ENCODE measurements at places on chromosomes 6 and 20. TPM values are rescaled to one million over a fixed set of nuclear protein-coding genes. Genes with fewer than 3 reads are reported as not detected.

The PXDC1 gene
- 30.8 TPM for total RNA-seq

The TTLL9 gene
- 1.8 TPM for total RNA-seq

GRCh38 chr6:136249336-136249735, 775 bp downstream of the MTFR2 start:
- DNase-seq, result no peak

- peak; percentile 53 for DNase-seq
These were observed 309.3 kb downstream of the PRL start for GRCh38 chr6:21987501-21987957.

- DNase-seq, result peak; percentile 83
These were observed 2.8 kb downstream of the EZR start for GRCh38 chr6:158816329-158816728.

- no peak for DNase-seq
These were observed 91.9 kb downstream of the TAF4 start for GRCh38 chr20:61973515-61974356.

GRCh38 chr20:17936286-17936760, 32.3 kb downstream of the SNX5 start:
- DNase-seq, result no peak

DNA sequence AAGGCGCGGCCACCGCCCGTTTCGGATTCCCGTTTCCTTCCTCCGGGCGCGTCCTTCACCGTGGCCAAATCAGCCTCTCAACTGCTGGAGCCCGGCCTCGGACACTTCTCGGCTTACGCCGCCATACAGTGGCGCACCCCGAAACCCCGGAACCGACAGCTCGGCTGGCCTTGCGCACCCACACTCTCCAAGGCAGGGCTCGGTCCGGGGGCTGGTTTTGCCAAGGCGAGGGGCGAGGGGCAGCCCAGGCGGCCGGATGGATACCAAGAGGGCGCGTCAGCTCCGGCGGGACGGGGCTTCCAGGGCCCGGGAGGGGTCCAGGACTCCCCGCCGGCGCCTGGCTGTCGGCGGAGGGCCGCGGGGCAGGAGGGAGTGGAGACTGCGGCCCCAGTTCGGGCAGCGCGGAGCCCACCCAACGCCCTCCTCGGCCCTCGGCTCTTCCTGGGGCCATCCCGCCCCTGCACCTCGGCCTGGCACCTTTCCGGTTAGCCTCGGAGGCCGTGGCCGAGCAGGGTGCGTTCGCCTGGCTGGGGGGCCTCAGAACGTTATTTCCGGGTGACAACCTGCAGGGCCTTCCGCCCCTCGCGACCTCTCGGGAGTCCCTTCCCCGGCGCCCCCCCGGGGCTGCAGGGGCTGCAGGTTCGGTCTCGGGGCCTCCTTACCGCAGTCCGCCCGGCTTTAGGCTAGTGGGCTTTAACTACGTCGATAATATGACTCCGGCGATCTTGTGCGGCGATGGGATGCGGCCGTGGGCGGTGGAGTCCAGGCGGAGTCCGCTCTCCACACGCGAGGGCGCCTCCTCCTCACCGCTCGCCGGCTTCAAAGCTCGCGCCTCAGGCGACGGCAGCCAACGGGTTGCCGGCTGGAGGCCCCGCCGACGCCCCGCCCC, 697 bp upstream of the CEP43 start:
- peak; percentile 23 for DNase-seq

- no peak for DNase-seq
These were observed 87.3 kb upstream of the TULP1 start for GRCh38 chr6:35599761-35600658.

The RPS18 gene
- total RNA-seq, result 2,442 TPM

DNA sequence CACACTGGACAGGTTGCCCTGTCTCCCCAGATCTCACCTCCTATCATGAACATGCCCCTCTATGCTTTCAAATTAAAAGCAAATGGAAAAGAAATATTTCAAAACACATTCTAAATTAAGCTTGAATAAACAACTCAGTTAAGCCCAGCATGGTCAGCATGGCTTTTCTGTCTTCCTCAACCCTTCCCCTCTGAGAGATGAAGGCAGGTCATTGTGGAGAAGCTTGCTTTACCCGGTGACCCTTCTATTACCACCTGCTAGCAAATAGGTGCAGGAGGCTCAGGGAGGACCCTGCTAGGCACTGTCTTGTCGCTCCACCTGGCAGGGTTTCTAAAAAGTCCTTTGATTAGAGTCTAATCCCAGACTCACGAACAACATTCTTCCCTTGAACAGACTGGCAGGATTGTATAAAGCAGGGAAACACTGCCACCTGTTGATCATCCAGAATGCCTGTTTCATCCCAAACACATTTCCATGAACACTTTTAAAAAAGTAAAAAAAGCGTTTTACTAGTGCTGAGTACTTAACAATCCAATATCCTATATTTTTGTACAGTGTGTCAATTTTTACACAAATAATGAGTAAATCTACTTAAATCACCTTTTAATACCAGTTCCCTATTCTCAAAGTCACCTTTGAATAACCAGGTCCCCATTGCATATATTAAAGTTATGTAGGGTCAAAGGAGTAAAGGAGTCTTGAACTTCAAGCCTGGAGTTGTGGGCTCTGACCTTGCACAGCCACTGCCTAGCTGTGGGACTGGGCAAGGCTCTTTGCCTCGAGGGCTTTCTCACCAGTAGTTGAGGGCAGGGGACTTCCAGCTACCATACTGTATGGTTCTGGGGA, 75.5 kb downstream of the GPR6 start:
- peak; percentile 48 for DNase-seq

DNA sequence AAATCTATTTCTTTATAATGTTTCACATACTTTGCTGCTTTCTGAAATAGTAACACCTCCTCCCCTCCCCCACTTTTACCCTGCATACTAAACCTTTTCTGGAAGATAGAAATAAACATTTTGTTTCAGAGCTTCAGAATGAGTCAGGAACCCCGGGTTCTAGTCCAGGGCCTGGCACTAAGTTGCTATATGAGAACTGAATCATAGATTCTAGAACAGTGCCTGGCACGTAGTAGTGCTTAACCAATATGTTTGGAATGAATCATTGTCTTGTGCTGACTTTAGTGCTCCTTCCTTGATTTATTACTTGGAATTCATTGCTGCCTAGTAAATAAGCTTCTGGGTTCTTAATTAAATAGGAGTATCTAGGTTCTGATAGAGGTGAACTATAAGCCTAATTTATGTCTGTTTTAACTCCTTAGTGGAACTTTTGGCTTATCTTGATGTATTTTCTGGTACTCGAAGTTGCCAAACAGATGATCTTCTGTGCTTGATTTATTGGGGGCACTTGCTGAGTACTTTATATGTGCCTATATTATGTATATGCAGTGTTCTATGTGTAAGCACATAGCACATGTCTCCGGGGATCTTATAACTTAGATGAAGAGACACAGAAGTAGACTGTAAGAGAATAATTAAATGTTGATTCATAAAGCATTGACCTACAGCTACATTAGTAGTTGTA, 18.6 kb downstream of the TAB2 start:
- no peak for DNase-seq

DNA sequence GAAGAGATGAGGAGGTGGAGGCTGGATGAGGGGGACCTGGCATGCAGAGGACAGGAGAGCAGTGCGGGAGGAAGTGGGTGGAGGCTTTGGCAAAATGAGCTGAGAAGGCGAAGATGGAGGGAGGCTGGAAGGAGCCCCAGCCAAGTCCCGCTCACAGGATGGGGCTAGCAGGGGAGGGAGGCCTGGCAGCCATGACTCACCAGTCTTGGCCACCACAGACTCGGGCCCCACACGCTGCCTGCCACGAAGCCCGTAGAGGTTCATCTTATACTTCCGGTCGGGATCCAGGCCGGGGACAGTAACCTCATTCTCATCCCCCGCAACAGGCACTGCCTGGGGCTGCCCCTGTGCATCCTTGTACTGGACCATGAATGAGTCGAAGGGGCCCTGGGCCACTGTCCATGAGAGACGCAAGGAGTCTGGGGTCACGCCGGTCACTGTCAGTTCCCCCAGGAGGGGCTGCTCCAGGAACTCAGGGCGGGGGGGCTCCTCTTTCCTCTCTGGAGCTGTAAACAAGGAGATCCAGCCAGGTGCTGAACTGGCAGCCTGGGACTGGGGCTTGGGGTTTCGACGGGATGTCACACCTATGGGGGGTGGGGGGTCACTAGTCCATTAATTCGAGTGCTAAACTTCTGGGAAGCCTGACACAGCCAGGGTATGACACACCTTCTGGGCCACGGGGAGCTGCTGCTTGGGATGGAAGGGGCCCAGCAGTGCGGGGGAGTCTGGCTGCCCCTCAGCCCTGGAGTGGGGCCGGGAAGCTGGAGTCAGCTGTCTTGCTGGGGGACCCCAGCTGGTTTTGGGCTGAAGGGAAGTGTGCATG, 27.8 kb downstream of the TNXB start:
- no peak for DNase-seq

DNA sequence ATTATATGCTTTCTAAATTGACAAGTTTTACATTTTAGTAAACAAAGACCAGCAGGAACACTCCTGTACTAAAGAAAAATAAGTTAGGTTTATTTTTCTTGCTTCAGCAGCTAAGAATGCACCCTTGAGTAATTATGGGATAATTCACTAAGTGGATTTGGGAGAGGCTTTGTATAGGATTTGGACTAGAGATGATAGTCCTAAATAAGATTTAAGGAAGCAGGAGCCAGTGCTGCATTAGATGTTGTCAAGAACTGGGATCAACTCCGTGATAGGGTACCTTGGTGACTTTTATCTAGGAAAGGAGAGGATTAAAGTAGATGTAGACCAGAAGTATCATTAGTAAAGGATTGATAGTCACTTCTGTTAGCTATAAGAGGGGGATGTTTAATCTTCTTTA, 4.1 kb upstream of the C6orf141 start:
- no peak for DNase-seq

The MROH8 gene
- total RNA-seq, result 3.3 TPM

The TRIM10 gene
- total RNA-seq, result not detected

The ZNF165 gene
- 10.5 TPM for total RNA-seq

The RNF144B gene
- total RNA-seq, result 34.5 TPM

DNA sequence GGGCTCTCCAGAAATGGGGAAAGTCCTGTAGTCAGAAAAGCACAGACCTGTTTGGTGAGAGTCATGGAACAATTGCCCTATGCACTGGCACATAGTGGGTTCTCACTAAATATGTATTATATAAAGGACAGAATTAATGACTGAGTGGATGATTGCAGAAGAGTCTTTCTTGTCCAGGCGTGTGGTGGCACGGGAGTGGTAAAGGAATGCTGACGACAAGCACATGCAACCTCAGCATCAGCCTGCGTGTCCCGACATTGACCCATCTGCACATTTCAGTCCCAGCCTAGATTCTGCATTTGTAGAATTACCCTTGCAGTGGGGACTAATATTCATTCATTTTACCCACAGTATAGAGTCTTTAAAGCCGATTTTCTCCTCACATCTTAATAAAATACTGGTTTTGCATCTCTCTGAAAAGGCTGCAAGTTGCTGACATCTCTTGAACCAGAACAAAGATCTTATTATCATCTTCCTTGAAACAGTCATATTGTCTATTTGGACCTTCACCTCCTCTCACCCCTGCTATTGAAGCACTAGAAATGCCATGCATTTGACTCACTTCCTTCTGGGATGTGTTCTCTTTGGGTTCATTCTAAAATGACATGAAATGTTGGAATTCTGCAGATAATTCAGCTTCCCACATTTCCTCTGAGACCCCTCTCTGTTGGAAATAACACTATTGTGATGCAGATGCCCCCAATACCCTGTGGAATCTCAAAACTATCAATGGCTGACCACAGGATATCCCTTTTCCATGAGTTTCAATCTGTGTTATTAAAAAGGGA, 883.6 kb upstream of the FLRT3 start:
- DNase-seq, result no peak

The GPX5 gene
- total RNA-seq, result not detected

DNA sequence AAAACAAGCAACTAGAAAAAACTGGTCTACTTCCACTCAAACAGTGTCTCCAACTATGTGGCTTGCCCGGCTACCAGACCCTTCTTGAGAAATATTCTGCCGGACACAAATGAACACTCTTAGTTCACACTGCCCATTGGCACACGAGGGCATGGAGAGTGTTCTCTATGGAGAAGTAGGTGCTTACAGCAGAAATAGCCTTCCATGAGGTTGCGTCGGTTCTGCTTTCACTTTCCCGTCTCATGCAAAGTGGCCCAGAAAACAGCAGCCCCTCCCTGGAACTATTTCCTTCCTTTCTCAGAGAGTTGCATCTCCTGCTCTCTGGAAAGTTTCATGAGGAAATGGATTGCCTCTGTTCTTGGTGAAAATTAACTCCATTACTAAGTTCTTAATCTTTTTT, 9.5 kb upstream of the HLA-DOA start:
- DNase-seq, result no peak

GRCh38 chr6:44452725-44453124, 65.2 kb downstream of the CDC5L start:
- peak; percentile 83 for DNase-seq

- no peak for DNase-seq
These were observed 140.5 kb downstream of the BTBD3 start for GRCh38 chr20:12058216-12058615.

GRCh38 chr6:159988983-159989454, 20.1 kb downstream of the IGF2R start:
- DNase-seq, result no peak

The KATNA1 gene
- 12.4 TPM for total RNA-seq

DNA sequence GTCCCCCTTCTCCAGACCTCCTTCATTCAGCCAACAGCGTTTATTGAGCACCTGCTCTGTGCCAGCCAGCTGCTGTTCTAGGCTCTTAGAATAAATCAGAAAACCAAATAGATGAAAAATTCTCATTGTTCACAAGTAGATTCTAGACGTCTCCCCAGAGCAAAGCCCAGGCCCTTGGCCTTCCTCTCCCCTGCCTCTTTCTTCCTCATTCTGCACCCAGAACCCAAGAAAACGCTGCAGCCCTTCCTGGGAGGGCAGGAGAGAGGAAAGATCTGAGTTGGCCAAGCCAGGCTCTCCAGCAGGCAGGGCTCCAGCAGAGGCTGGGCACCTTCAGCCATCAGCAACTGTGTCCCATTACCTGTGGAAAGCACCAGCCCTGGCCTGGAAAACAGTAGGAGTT, 12.0 kb upstream of the BPI start:
- no peak for DNase-seq

- no peak for DNase-seq
These were observed 39.3 kb downstream of the GSTA2 start for GRCh38 chr6:52724042-52724405.

DNA sequence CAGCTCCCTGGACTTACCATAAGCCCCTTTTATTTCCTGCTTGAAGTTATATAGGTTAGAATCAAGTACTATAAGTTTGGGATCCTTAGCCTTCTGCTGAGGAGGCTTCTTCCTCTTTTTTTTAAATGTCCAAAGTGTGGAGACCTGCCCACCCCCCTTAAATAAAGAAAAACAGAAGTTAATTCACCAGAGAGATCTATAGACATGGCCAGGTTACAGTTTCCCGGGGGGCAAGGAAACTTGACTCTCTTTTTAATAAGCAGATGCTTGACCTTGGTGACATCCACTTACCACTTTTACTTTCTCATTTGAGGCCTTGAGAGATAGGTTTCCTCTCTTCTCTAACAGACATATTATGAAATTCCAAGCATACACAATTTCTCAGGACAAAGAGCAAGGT, 88.3 kb downstream of the BMP2 start:
- DNase-seq, result no peak
